ENCODE measurements at places on chromosomes 11 and 22. TPM values are rescaled to one million over a fixed set of nuclear protein-coding genes. Genes with fewer than 3 reads are reported as not detected.

Gene SAC3D1
- total RNA-seq: 8.5 TPM

Gene OSM
- not detected for total RNA-seq

Gene SHISA8
- total RNA-seq: not detected

Gene ADORA2A
- total RNA-seq: 0.34 TPM

Gene PAMR1
- 491 TPM for total RNA-seq

Gene SCN3B
- under 0.01 TPM for total RNA-seq

Gene LARGE2
- not detected for total RNA-seq

Gene P2RY6
- total RNA-seq: not detected

Gene ACTN3
- total RNA-seq: 0.32 TPM

Gene ABCG4
- 0.09 TPM for total RNA-seq

Gene DAGLA
- 1.9 TPM for total RNA-seq

Gene EFCAB6
- total RNA-seq: 2.7 TPM

Gene ESAM
- total RNA-seq: 0.16 TPM

Gene MS4A6A
- total RNA-seq: not detected

Gene GAL
- 0.09 TPM for total RNA-seq

Gene SLC5A4
- total RNA-seq: not detected

Gene CCDC73
- under 0.01 TPM for total RNA-seq

Gene MSANTD4
- total RNA-seq: 25.6 TPM

Measured in bronchial smooth muscle cell (primary cell).